Activated T-cell treated with anti-CD3 and anti-CD28 coated beads for 4 hours (primary cell): ENCODE measurements at places on chromosomes 5 and 9.
A peak's percentile ranks its signal among the peaks of the same experiment; 100 is the strongest.

DNA sequence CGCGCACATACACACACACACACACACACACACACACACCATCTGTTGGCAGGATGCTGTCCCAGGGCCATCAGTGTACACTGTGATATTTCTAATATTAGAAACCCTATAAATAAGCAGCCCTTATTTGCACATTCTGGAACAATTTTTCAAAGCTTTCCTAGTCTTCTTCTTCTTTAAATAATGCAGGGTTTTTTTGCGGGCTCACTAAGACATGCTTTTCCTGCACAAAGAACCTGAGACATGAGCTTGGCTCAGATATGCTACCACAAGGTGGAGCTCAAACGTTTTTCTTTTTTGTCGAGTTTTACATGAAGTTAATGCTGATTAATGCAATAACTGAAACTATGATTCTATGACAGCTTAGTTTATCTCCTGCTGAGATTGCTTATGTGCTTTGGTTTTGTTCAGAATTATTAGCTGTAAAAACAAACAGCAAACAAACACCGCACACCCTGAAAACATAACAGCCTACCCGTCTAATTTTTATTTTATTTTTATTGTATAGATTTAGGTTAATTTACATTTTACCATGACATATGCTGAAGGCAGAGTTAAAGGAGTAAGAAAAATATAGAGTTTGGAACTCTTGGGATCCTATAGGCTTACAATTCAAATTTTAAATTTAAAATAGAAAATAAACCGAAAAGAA, 95.8 kb downstream of the ALDH1A1 start:
- no peak for DNase-seq

DNA sequence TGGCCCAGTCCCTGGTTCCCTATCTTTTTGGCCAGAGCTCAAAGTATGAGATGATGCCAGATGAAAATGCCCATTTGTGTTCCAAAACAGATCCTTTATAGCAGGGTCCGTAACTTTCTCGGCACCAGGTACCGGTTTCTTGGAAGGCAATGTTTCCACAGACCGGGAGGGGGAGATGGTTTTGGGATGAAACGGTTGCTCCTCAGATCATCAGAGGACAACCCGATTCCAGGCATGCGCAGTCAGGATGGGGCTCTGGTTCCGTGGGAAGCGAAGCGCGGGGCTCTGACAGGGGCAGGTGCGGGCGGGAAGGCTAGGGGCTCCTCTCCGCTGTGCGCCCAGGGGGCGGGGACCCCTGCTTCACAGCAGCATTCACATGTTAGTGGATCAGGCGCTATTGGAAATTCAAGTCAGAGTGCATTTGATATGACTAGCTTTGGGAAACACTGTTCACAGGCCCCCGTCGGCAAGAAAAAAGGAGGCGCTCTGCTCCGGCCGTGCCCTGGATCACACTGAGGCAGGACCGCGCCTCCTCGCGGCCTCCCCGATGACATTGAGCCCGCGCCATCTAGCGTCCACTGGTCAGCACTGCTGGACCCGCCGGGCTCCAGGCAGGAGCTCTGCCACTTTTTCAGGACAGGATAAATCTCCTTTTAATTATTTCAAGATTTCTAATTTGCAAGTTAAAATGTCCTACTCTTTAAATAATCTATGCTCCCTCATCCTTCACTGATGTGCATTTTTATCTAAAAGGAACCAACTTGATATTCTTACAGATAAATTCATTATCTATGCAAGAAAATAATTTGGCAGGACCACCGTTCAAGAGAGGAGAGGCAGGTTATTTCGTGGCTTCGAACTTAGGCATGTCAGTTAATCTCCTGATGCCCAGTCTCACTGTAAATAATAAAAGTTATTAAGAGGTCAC, 190.0 kb downstream of the FANCC start:
- peak; percentile 48 for DNase-seq

GRCh38 chr9:21504113-21504512, 22.0 kb upstream of the IFNE start:
- no peak for DNase-seq

DNA sequence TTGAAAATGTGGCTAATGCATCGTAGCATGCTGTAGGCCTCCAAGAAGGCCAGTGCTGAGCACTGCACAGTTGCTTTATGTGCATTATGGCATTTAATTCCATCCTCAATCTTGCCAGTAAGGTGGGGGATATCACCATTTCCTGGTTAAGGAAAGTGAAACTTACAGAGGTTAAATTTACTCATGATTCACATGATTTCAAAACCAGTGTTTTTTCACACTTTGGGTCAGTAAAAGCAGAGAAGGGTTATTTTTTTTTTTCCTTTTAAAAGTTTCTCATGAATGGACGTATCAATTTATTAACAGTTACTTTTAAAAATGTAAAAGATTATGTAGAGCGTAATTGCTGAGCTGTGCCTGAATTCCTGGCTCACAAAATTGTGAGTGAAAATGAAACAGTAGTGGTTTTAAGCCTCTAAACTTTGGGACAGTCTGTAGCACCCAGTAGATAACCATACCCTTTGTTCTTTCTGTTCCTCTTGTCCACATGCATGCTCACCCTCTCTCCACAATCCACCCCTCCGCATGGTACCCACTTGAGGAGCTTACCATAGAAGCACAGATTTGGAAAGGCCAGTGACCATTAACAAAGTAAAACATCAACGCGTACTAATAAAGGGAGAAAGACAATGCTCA, 21.2 kb downstream of the MAST4 start:
- DNase-seq = no peak

- no peak for DNase-seq
Measured at GRCh38 chr9:98043915-98044314, 12.6 kb upstream of the NANS start.

DNA sequence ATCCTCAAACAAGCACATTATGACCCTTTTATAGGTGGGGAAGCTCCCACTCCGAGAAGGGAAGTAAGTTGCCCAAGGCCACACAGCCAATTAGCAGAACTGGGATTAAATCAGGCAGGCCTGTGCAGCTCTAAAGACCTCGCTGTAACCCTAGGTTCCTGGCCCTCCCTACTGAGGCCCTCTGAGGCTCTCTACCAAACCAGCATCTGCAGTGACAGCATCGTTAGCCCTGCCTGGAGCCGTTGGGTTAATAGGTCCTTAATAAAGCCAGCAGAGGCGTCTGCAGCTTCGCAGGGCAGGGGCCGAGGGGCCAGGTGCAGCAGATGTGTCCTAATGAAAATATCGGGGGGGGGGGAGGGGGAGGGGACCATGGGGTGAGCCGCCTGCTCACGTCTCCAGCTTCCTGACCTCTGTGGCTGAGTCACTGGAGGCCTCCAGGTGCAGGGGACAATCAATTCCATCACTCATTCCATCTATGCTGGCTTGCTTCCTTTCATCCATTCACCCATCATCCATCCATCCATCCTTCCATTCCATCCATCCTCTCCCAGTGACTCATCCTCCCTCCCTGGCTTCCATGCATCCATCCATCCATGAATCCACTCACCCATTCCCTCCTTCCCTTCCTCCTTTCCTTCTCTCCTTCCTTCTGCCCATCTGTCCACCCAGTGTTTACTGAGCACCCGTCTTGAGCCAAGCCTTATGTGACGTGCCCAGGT, 203.9 kb downstream of the C9orf50 start:
- DNase-seq = no peak

GRCh38 chr5:57592236-57592635, 109.6 kb upstream of the ACTBL2 start:
- no peak for DNase-seq

DNA sequence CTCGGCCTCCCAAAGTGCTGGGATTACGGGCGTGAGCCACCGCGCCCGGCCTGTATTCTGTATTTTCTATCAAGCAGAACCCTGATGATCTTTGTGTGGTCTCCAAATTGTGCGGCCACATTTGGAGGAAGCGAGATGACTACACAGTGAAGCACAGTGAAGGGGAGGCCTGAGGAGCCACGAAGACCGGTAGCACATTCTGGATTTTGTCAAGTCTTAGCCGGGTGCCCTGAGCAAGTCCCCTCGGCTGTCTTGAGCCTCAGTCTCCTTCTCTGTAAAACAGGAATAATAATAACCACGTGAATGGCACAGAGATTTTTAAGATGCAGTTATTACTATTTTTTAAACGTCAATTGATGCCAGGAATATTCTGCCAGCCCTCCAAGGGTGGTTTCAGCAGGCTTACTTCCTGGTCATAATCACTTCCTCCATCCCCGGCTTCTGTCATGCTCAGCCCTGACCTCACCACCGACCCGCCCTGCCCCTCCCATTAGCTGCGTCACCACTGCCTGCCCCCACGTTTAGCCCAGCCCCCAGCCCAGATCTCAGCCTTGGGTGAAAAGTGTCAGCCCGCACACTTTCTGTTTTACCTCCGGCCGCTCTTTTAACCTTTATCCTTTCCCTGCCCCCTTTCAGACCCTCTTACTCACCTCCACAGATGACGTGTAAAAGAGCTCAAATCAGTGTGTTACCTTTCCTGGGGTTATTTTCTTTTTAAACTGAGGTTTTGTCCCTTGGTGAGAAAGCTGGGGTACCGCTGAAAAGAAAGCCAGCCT, 27.0 kb upstream of the ERGIC1 start:
- peak; percentile 85 for DNase-seq

- DNase-seq = no peak
Measured at GRCh38 chr9:106956971-106957370, 94.0 kb downstream of the ZNF462 start.

GRCh38 chr9:132201780-132202703, 40.2 kb downstream of the NTNG2 start:
- DNase-seq = no peak

DNA sequence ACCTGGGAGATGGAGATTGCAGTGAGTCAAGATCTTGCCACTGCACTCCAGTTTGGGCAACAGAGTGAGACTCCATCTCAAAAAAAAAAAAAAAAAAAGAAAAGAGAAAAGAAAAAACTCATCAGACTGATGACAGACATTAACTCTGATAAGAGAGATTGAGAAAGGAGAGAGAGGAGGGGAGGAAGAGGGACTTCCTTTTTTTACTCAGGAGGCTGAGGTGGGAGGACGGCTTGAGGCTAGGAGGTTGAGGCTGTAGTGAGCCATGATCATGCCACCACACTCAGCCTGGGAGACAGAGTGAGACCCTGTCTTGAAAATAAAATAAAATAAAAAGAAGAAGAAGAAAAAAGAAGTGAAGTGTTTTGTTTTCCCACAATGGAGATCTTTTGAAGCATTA, 9.7 kb upstream of the MSMP start:
- no peak for DNase-seq

DNA sequence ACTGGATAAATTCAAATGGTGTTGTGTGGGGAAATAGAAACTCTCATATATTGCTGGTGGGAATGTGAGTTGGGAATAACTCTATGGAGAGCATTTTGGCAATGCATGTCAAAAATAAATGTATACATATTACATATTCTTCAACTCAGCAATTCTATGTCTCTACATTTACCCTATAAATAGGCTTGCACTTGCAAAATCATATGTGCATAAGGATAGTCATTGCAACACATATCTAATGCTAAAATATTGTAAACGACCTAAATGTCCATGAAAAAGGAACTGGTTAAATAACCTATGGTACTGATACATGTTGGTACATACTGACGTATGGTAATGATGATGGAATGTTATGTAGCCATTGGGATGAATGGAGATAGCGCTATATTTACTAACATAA, 94.5 kb upstream of the CHD1 start:
- DNase-seq = no peak

DNA sequence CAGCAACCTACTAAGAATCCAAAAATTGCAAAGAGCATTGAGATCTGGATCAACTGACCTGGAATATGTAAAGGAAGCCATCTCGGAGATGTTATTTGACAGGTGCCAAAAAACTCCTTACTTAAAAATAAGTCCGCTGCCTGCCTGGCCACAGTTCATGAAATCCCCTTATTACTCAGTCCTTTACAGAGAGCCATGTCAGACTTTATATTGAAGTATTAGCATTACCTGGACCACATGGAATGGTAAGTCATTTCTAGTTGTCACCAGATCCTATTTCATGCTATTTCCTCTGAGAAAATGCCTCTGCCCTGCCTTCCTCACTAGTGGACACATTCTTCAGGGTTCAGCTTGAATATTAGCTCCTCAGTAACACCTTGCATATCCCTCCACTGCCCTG, 115.7 kb downstream of the DEPDC1B start:
- no peak for DNase-seq

DNA sequence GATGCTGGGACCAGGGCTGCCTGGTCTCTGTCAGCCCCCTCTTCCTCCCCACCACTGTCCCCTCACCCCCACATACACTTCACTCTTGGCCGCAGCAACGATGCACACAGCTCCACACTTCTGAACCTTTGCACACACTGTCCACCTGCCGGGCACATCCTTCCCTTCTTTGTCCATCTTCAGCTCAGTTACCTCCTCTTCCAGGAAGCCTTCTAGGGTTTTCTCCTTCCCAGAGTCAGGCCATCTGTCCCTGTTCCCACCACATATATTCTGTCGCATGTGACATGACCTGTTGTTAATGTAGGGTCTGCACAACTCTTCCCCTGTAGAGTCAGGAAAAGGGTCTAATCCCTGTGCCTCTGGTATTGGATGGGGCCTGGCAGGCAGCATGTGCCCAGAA, 38.6 kb upstream of the PHYKPL start:
- DNase-seq = no peak

DNA sequence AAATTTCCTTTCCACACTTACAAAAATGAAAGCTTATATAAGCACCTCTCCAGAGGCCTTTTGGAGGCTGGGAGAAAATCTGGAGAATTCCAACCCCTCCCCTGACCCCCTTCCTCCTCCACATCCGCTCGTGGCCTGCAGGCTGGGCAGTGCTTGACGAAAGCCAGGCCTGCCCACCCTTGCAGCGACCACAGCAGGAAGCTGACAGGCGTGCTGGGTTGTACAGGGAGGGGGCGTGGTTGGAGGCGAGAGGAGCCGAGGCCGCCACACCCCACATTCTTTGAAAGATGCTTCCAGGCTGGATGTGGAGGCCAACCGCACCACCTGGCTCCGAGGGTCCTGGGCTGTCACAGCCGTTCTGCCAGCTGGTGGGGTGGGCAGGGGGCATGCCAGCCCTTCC, 47.8 kb upstream of the IER5L start:
- DNase-seq = peak; percentile 14

DNA sequence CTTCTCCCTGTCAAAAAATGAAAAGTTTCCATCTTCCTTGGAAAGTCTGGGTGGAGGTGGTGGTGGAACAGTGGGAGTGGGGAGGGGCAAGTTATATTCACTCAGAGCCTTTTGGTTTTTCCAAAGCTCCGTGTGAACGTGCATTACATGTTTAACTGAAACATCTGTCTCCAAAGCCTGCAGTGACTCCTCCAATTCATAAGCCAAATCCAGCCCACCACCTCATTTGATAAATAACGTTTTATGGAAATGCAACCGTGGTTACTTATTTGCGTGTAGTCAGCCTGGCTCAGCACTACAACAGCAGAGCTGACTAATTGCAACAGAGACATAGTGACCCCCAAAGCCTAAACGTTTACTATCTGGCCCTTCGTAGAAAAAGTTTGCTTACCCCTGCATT, 13.9 kb downstream of the TNFSF8 start:
- DNase-seq = no peak

- no peak for DNase-seq
Measured at GRCh38 chr9:98732801-98733200, 24.1 kb upstream of the GABBR2 start.

GRCh38 chr9:97638666-97639065, 5.0 kb downstream of the NCBP1 start:
- no peak for DNase-seq

DNA sequence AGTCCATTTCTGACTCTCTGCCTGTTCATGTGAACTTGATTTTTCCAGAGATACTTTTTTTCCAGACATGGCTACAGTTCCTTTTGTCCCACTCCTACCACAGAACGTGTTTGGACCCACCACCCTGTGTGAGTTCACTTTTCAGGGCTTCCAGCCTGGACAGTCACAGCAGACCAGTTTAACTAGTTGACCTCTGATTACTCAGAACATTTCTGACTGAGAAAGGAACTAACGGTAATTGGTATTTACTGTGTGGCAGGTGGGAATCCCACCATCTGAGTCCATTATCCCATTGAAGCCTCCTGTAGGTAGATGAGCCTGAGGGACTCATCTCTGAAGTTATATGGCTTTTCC, 210.1 kb downstream of the GOLPH3 start:
- no peak for DNase-seq
